ENCODE measurements at places on chromosomes 13 and 19.
A peak's percentile ranks its signal among the peaks of the same experiment; 100 is the strongest.

- no peak for DNase-seq
Observed at GRCh38 chr19:36125557-36125956, 10.3 kb downstream of the TBCB start.

DNA sequence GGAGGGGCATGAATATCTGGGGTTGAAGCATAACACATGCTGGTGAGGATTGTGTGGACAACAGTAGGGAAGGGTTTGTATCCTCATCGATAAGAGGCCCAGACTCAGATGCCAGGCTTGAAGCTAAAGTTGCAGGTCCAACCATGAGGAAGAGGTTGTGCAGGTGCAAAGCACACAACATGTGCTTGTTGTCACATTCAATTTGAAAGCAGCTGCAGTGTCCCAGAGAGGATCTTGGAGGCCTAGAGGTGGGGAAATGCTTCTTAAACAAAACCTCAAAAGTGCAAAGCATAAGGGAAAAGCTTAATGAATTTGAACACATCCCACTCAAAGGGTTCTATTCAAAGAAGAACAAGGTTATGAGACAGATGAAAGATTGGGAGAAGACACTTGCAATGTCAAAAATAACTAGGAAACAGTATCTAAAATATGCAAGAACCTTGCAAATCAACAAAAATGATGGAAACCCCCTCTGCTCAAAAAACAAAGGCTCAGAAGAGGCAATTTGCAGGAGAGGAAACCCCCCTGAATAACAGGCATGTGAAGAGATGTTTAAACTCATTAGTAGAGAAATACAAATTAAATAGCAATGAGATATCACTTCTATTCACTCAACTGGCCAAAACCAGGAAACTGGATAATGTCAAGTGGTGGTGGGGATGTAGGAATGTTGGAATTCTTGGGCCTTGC is 187.1 kb downstream of the KATNAL1 start:
- no peak for DNase-seq

DNA sequence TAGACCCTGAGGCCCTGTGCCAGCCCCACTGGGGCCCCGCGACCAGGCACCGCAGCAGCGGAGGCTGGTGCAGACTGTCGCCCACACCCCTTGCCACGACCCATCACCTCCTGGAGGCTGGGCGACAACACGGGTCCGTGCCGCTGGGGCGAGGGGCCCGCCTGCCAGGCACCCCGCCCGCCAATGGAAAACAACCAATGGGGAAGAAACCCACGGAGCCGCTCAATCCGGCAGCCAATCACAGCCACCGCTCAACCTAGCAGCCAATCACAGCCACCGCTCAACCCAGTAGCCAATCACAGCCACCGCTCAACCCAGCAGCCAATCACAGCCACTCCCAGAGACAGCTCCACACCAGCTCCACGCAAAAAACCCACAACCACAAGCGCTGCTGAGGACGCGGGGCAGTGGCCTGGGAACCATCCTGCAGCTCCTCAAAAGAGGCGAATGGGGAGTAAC is 29.7 kb downstream of the GPX4 start:
- no peak for DNase-seq

DNA sequence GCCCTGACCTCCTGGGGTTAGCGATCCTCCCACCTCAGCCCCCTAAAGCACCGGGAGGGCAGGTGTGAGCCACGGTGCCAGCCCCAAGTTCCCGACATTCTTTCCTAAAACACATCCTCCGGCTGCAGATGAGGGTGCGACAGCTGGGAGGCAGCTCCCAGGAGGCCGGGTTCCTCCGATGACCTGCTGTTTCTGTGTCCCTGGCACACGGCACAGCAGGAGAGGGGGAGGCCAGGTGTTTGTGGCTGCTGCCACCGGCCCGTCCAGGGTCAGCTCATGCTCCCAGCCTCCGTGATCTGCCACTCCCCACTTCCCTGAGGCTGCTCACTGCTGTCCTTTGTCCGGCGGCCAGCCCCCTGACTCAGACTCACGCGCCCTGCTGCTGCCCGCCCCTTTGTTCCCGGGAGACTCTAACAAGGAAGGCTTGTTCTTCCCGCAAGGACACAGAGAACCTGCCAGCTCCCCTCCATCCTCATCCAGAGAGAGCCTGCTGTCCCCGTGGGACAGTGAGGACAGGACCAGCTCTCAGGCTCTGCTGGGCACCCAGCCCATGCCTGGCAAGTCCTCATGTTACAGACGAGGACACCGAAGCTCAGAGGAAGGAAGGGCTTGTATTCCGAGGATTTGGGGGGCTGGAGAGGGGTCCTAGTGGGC is 10.6 kb upstream of the MADCAM1 start:
- peak; percentile 31 for DNase-seq

DNA sequence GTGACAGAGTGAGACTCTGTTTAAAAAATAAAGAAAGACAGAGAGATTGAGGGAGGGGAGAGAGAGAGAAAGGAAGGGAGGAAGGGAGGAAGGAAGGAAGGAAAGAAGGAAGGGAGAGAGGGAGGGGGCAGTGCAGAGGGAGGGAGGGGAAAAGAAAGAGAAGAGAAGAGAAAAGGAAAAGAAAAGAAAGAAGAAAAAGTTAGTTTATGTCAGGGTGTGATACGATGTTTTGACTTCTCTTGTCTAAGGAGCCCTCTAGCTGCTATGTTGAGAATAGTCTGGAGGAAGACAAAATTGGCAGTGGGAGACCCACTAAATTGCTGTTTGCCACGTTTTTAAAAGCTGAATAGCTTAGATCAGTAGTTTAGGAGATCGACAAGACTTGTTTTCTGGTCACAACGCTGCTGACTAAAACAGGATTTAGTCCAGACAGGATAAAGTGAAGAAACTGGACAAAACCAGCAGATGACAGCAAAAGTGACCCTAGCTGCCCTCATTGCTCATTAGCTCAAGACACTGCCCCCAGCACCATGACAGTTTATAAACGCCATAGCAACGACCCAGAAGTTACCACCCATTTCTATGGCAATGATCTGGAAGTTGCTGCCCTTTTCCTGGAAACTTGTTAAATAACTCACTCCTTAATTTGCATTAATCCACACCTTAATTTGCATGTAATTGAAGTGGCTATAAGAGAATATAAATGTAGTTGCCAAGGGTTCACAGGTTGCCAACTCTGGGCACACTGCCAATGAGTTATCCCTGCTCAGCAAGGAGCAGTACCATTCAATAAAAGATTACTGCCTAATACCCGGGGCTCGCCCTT is 11.1 kb downstream of the TEX101 start:
- DNase-seq = no peak

GRCh38 chr19:14786421-14786851 is 8.1 kb upstream of the ADGRE2 start:
- DNase-seq = no peak

GRCh38 chr19:53598361-53598760 is 33.4 kb upstream of the DPRX start:
- DNase-seq = no peak

GRCh38 chr19:16951529-16951928 is 62.7 kb downstream of the F2RL3 start:
- no peak for DNase-seq

- no peak for DNase-seq
Observed at GRCh38 chr13:44093607-44094564, 214.2 kb downstream of the LACC1 start.

- DNase-seq = no peak
Observed at GRCh38 chr19:54178581-54179261, 5.8 kb upstream of the TMC4 start.

All from gastrocnemius medialis (tissue), 4 donors.